Islet precursor cell (in vitro differentiated cells): ENCODE measurements at places on chromosomes 7 and 10.
A peak's percentile ranks its signal among the peaks of the same experiment; 100 is the strongest.

- DNase-seq = peak; percentile 20
Observed at GRCh38 chr10:85618841-85619240, 747.8 kb downstream of the GRID1 start.

DNA sequence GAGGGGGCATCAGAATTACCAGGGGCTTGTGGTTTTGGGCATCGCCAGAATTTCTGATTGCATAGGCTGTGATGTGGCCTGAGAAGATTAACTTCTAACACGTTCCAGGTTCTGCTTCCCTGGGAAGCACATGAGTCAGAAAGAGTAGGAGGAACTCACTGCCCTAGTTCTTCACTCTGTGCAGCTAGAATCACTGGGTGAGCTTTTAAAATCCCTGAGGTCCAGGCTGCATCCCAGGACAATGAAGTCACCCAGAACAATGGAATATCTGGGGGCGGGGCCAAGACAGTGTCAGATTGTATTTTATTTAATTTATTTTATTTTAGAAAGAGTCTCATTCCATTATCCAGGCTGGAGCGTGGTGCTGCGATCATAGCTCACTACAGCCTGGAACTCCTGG lies 636.5 kb downstream of the CALN1 start:
- no peak for DNase-seq

DNA sequence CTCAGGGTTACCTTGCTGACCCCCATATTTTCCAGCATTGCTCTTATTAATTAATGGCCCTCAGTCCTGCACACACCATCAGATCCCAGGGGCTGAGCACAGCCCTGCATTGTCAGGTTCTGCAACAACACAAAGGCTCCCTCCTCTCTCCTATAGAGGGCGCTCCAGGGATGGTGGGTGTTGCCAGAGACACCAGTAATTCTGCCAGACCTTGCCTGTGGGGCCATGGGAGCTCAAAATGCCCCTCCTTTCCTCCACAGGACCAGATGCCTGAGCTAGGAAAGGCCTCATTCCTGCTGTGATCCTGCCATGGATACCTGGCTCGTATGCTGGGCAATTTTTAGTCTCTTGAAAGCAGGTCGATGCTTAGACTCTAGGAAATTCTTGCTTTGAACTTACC lies 42.8 kb upstream of the PRSS58 start:
- peak; percentile 71 for DNase-seq

DNA sequence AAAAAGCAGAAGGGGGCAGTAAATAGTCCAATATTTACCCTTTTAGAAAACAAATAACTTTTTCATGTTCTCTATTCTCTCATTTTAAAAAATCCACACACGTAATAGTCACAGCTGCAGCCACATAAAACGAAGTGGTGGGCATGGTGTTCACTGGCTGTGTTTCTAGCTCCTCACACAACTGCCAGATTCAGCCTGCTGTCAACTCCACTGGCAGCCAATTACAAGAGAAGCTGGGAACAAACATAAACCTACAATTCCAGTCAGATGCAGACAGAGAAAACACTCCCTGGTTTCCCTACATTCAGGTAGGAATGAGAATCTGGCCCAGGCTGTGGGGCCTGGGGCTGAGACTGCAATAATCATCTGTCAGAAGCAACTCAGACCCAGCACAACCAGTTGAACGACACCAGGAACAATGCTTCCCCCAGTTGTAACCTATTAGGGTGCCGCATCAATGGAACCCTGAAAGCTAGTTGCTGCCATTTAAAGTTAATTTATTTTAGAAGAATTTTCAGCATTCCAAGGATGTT lies 29.1 kb downstream of the ERCC6 start:
- DNase-seq = peak; percentile 61

- no peak for DNase-seq
Observed at GRCh38 chr10:80187060-80187459, 18.3 kb downstream of the ANXA11 start.
